ENCODE measurements at places on chromosomes 12 and 14.

GRCh38 chr12:72346363-72346944, 74.3 kb downstream of the TRHDE start:
- DNase-seq: no peak

DNA sequence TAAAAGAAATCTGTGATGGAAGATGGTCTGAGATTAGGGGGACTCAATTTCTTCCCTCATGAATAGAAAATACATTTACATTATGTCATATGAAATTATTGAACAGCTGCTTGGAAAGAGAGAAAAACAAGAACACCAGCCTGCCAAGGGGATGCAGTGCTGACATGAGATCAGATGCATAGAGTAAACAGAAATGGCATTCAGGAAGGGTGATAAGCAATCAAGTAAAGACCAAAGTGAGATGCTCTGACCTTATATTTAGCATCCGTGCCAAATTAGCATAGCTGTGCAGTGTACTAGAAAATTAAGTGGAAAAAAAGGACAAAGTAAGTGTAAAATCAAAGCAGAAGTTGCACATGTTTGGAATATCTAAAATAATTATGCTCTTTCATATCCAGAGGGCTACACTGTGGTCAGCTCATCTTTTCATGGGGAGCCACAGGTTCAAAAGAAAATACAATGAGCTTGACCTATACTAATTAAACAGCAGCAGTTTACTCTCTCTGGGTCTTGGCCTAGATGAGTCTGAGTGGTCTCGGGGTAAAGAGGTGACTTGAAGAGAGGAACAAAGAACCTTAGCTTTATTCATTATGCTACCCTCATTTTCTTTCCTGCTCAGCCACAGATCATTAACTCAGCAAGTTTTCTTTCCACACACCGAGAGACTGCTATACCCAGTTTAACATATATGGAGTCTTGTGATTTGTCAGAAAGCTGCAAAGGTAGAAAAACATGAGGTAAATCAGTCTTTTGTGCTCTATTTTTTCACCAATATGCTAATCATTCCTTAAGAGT, 359.4 kb upstream of the FOXG1 start:
- DNase-seq: no peak

- DNase-seq: no peak
These were observed 132.8 kb upstream of the BTG1 start for GRCh38 chr12:92278378-92278828.

DNA sequence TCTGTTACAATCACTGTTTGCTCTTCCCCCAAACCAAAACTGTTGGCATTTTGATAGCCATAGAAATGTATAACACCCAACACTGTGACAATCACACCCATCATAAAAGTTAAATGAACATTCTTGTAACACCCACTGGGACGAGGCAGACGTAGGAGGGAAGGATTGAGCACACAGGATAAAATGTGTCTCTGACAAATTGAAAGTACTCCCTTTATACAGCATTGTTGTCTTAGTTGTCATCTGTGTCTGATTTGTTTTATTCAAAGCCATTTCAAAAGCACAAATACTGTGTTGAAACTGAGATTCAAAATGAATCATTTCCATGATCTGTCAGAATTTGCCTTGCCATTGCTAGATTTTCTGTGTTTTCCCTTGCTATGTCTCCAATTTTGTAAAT, 436.3 kb downstream of the TMTC2 start:
- DNase-seq: no peak

DNA sequence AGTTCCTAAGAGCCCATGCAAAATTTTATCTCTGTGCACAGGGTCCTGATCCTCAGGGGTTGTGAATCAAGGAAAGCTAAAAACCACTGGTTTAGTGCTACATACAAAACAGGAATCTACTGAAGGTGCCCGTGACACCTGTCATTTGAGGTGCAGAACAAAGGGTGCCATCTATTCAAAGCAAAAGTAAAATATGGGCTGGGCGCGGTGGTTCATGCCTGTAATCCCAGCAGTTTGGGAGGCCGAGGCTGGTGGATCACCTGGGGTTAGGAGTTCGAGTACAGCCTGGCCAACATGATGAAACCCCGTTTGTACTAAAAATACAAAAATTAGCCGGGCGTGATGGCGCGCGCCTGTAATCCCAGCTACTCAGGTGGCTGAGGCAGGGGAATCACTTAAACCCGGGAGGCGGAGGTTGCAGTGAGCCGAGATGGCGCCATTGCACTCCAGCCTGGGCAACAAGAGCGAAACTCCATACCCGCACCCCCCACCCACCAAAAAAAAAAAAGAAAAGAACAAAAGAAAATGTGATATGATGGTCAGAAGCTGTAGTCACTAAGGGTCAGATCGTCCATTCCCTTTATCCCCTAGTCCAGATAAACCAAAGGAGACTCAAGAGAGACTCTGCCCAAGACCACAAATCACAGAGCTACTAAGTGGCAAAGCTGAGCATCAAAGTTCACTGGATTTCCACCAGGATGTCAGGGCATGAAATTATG, 3.4 kb downstream of the PPTC7 start:
- DNase-seq: no peak

DNA sequence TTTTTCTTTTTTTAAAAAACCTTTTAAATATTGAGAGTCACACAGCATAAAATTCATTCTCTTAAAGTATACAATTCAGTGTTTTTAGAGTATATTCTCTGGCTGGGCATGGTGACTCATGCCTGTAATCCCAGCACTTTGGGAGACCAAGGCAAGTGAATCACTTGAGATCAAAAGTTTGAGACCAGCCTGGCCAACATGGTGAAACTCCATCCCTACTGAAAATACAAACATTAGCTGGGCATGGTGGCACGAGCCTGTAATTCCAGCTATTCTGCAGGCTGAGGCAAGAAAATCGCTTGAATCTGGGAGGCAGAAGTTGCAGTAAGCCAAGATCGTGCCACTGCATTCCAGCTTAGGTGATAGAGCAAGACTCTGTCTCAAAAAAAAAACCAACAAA, 68.4 kb upstream of the BCAT1 start:
- no peak for DNase-seq

GRCh38 chr14:104467641-104468040, 111.9 kb upstream of the C14orf180 start:
- DNase-seq: no peak

Measured in amygdala (tissue), 56 donors.